HCT116 (cell line): ENCODE measurements at places on chromosomes 7 and 10. TPM values are rescaled to one million over a fixed set of nuclear protein-coding genes. Genes with fewer than 3 reads are reported as not detected.

DNA sequence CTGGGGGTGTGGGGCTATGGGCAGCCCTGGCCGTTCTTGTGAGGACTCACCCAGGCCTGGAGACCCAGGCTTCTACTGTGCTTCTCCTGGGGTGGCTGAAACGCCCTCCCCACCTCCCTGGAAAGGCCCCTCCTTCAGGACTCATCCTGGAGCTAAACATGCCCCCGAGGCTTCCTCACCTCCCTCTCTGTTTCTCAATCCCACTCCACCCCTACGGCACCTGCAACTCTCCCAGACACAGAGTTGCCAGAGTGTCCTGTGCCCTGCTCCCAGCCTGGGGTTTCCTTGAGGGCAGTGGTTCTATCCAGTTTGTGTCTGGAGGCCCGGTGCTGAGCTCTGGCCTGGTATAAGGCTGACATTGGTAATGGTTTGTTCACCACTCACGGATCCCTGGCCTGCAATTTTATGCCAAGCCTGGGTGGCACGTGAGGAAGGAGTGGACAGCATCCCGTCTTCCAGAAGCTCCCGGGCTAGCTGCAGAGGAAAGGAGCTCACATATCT lies 68.0 kb downstream of the GRID1 start:
- H3K4me3 ChIP-seq, result no peak overlapping the region
- no peaks in the 10 kb centered on the region for H3K36me3 ChIP-seq
- H3K4me1 ChIP-seq, result no peaks in the 10 kb centered on the region
- no peak overlapping the region for H3K27ac ChIP-seq
- H3K27me3 ChIP-seq, result no peaks in the 10 kb centered on the region; the same call in 1 of the 2 replicates

GRCh38 chr7:116461500-116461899 lies 38.0 kb upstream of the CAV2 start:
- H3K36me3 ChIP-seq, result no peaks in the 10 kb centered on the region
- H3K4me1 ChIP-seq, result peaks cover 44% of the 10 kb centered on the region
- no peak for DNase-seq
- no peaks in the 10 kb centered on the region for H3K27me3 ChIP-seq
- H3K4me3 ChIP-seq, result peak overlapping the region; percentile 30; the same call in 1 of the 2 replicates

DNA sequence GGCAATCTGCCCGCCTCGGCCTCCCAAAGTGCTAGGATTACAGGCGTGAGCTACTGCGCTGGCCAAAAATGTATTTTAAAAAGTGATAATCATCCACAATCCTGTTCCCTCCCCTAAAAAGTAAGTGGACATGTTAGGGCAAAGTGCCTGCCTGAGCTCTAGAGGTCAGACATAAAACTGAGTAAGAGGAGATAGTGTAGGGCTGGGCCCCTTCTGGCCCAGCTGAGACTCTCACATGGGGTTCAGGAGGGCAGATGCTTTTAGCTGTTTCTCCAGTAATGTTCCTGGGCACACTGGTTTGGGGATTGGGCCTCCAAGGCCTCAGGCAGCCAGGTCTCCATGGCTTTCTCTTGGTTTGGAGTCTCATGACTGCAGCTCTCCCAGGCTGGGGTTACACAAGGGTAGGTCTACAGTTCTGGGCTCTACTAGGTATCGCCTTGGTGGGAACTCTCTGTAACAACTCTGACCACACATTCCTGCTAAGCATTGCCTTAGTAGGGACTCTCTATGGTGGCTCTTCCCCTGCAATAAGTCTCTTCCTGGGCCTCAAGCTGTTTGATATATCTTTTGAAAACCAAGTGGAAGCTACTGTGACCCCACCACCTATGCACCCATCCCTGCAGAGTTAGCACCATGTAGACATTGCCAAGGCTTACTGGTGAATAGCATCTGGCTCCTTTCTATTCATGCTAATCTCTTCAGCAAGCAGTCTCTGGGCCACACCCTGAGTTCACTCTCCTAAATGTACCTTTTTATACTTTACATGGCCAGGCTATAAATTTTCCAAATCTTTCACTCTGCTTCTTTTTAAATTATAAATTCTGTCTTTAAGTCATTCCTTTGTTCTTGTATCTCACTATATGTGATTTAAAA lies 6.9 kb upstream of the NUDCD3 start:
- H3K4me3 ChIP-seq, result no peak overlapping the region
- H3K27me3 ChIP-seq, result no peaks in the 10 kb centered on the region
- H3K36me3 ChIP-seq, result no peaks in the 10 kb centered on the region
- no peak for DNase-seq
- H3K27ac ChIP-seq, result no peak overlapping the region

GRCh38 chr7:156491435-156491834 lies 149.1 kb upstream of the RNF32 start:
- H3K27me3 ChIP-seq, result no peaks in the 10 kb centered on the region; the same call in 1 of the 2 replicates
- H3K4me3 ChIP-seq, result no peak overlapping the region
- H3K36me3 ChIP-seq, result no peaks in the 10 kb centered on the region
- no peaks in the 10 kb centered on the region for H3K4me1 ChIP-seq
- no peak overlapping the region for H3K27ac ChIP-seq

DNA sequence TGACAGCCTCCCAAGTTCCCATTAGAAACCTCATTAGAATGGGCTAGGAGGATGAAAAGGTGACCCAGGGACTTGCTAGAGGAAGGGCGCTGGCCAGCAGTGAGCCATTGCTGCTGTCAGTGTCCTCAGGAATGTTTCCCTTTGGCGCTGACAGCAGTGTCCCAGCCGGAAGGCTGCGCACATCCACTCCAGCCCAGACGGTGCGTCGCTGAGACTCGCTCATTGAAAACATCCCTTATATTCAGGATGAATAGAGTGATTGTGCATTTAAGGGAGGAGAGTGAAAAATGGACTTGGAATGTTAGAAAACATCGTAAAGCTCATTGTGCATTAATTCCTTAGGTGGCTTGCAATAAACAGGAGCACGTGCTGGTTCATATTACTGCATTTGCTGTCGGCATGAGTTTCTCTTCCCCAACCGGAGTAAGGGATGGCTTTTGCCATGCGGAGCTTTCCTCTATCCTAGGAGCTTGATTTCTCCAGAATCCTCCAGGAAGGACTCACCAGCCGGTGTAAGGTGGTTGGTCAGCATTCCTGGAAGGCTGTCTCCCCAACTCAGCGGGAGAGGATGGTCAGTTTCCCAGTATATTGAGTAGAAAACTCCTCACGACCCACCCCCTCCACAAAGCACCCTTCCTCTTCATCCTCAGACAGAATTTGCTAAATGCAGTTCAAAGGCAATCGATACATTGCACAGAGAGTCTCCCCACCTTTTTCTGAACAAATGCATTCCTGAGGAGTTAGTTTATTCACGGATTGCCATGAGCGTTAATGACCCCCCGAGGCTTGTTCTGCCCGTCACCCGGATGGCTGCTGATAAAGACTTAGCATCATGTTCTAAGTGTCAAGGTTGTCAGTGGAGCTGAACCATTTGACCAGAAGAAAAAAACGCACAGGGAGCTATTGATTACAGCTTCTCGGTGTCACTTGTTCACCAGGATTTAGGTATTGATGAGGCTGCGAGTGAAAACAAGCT lies 201.8 kb downstream of the EBF3 start:
- no peaks in the 10 kb centered on the region for H3K27me3 ChIP-seq
- no peaks in the 10 kb centered on the region for H3K4me1 ChIP-seq
- DNase-seq, result no peak

- no peaks in the 10 kb centered on the region for H3K4me1 ChIP-seq
- no peak overlapping the region for H3K27ac ChIP-seq
- no peaks in the 10 kb centered on the region for H3K36me3 ChIP-seq
- no peak overlapping the region for H3K4me3 ChIP-seq
- no peaks in the 10 kb centered on the region for H3K27me3 ChIP-seq
- DNase-seq, result no peak
Measured at GRCh38 chr7:157576415-157576814, 239.6 kb downstream of the DNAJB6 start.

DNA sequence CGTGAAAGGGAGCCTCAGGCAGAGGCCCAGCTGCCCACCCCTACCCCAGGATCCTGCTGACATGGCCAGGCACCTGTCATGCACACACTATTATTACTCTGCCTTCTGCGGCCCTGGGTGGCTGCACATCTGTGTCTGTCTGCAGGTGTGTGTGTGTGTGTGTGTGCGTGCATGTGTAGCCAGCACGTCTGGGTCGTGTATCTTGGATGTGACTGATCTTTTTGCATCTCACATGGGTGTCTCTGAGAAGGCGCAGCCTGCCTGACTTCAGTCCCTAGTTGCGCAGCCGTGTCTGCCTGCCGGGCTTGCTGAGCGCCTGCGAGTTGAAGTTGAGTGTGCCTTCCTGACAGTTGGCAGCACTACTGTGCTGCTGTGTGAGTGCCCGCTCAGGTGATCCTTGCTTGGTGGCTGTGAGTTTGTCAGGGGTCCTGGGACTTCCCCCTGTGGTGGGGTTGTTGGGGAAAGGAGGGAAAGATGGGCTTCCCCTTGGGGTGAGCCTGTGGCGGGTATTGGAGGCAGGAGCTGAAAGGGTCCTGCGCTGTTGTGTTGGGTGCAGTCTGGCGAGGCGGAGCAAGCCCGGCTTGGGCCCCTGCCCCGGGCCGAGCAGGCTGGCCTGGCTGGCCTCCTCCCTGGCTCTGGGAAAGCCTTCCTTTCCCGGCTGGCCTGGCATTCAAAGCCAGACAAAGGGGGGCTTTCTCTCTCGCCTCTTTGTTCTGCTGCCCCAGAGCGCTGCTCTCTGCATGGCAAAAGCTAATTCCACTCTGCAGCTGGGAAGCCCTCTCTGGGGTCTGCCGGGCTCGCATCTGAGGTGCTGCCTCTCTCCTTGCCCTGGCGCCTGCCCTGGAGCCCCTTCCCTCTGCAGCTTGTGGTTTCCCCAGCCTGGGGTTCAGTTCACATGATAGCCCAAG lies 4.9 kb downstream of the TRIM8 start:
- H3K4me3 ChIP-seq, result no peak overlapping the region
- H3K36me3 ChIP-seq, result 0 out of 2 replicates have a peak, but pooled peaks cover 2% of the 10 kb centered on the region
- peaks cover 39% of the 10 kb centered on the region for H3K4me1 ChIP-seq
- H3K27ac ChIP-seq, result no peak overlapping the region

DNA sequence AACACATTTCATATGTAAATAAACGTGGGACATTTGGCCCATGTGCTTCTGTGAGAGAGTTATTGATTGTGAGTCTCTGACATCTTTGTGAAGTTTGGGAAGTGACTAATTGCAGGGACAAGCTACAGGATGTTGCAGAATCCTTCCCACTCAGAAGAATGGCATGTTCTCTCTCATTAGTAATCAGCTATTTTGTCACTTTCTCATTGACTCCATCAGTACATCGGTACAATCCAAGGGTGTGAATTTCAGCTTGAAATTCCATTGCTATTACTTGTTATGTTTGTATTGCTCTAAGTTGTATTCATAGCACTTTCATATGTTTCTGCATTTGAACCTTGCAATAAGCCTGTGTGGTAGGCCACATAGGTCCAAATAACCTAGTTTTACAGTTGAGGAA lies 100.0 kb upstream of the KCNMA1 start:
- no peak overlapping the region for H3K27ac ChIP-seq
- no peaks in the 10 kb centered on the region for H3K36me3 ChIP-seq
- DNase-seq, result peak; percentile 31
- H3K4me1 ChIP-seq, result no peaks in the 10 kb centered on the region

DNA sequence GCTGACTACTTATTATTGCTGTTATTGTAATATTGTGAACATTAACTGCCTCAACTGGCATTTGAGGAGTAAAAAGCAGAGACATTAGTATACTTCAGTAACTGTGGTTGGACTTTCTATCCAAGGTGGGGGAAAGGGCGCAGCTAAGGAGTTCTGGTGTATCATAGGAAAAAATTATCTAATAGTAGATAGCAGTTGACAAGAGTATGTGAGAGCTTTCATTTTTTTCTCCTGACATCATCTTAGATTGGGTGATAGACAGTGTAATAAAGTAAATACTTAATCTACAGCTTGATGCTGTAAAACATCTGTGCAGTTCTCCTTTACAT lies 68.9 kb downstream of the PHTF2 start:
- no peak for DNase-seq
- no peak overlapping the region for H3K27ac ChIP-seq
- H3K36me3 ChIP-seq, result no peaks in the 10 kb centered on the region
- H3K4me1 ChIP-seq, result no peaks in the 10 kb centered on the region
- H3K27me3 ChIP-seq, result no peaks in the 10 kb centered on the region

- no peak overlapping the region for H3K27ac ChIP-seq
- H3K36me3 ChIP-seq, result no peaks in the 10 kb centered on the region
- no peaks in the 10 kb centered on the region for H3K4me1 ChIP-seq
- peak; percentile 7 for DNase-seq
Measured at GRCh38 chr7:108442039-108442568, 14.1 kb downstream of the NRCAM start.

- peaks cover 11% of the 10 kb centered on the region for H3K4me1 ChIP-seq
- peaks cover 5% of the 10 kb centered on the region; the same call in 1 of the 2 replicates for H3K27me3 ChIP-seq
- no peak for DNase-seq
- H3K4me3 ChIP-seq, result no peak overlapping the region
- H3K36me3 ChIP-seq, result no peaks in the 10 kb centered on the region
- no peak overlapping the region for H3K27ac ChIP-seq
Measured at GRCh38 chr10:78859769-78860168, 209.0 kb upstream of the ZMIZ1 start.

The CYP3A5 gene
- total RNA-seq, result 1.5 TPM

The RASSF4 gene
- total RNA-seq, result 2.8 TPM

The CPXM2 gene
- 0.12 TPM for total RNA-seq

The PODXL gene
- total RNA-seq, result 37.5 TPM

The BAIAP2L1 gene
- 61.2 TPM for total RNA-seq

The GFRA1 gene
- total RNA-seq, result 0.30 TPM

The MOGAT3 gene
- total RNA-seq, result not detected

The CRHR2 gene
- not detected for total RNA-seq

The ZNRF2 gene
- total RNA-seq, result 10.2 TPM

The DPYSL4 gene
- 5.4 TPM for total RNA-seq
